Mucosa of gallbladder (tissue), 1 donor: ENCODE measurements at places on chromosomes 3 and 15. TPM values are rescaled to one million over a fixed set of nuclear protein-coding genes. Genes with fewer than 3 reads are reported as not detected.

Gene MUC13
- total RNA-seq = 248 TPM

Gene FANCD2OS
- total RNA-seq = not detected

Gene GOLGA8M
- total RNA-seq = 2.8 TPM

Gene CCR4
- 0.49 TPM for total RNA-seq

Gene BUB1B
- 1.4 TPM for total RNA-seq

Gene XIRP1
- total RNA-seq = 0.09 TPM

Gene SEMA3F
- 34.1 TPM for total RNA-seq

Gene BNC1
- not detected for total RNA-seq

Gene TRH
- total RNA-seq = not detected

Gene ITIH1
- total RNA-seq = 4.8 TPM

Gene ASB7
- total RNA-seq = 13.4 TPM

- no peak for DNase-seq
These were observed 296.9 kb downstream of the EPHB1 start for GRCh38 chr3:135091946-135092345.

DNA sequence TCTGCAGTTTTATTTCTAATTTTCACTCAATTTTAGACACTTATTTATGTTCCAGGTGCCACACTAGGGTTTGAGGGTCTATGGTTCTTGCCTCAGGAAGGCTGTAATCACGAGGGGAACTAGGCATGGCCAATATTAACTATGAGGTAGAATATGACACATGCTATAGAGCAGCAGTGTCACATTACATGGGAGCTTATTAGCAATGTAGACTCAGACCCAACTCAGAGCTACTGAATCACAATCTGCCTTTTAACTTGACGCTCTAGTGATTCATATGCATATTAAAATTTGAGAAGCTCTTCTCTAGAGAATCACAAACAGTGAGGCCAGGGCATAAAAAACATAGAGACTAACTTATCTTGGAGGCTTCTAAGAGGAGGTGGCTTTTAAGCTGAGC is 32.8 kb upstream of the MRPL3 start:
- no peak for DNase-seq

- no peak for DNase-seq
These were observed 98.6 kb downstream of the CHL1 start for GRCh38 chr3:295166-295565.

DNA sequence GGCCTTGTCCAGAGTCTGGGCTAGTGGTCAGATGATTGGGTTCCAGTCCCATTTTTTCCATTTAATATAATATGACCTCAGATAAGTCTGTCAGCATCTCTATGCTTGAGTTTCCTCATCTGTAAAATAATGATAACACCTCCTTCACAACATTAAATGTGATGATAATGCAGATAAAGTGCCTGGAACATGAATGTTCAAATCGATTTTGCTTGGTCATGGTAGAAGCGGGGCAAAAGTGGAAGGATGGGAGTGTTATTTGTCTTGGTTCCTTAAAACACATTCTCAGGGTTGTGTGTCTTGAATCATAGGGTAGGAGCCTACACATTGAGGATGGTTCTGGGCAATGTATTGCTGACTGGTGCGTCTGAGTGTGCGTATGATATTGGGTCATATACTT is 16.9 kb downstream of the ARIH2 start:
- no peak for DNase-seq

DNA sequence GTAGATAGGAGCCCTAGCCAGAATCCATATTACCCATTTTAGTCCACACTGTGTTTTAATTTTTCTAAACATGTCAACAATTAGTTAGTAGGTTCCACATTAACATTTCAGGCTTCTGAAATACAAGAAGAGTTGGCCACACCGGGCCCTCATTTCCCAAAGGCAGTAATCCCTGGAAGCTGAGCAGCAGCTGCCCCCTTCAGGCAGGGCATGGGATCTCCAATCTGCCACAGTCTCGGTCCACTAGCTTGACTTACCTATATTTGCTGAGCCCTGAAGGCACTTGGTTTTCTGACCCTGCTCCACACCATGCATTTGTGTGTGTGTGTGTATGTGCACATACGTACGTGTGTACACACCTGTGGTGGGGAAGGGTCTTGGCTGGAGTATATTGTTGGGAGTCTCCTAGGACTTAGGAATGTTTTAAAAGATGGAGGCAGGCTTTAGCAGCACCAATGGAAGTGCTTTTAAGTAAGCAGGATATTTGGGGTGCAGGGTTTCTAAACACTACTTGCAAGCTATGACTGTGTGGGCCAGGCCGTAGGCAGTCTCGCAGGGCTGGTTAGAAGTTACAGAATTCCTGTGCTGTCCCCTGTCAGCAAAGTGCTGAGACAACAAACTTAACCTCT is 71.2 kb upstream of the SOX14 start:
- DNase-seq = no peak

DNA sequence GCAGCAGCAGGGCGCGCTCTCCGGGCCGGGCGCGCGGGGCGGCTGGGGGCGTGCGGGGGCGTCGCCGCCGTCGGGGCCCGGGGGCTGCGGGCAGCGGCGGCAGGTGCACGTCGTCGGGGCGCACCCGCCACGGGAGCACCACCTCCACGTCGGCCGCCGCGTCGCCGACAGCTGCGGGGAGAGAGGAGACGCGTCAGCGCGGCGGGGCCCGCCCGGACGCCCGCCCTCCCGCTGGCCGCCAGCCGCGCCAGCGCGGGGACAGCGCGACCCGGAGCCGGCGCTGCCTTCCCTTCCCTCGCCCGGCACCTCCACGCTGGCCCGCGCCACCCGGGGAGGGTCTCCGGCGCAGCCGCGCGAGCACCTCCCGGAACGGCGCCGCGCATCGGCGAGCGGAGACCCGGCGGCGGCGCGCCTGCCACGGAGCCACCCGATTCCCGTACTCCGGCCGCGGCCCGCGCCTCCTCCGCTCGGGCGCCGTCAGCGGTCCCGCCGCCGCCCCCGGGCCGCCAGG is 481 bp downstream of the ADAMTS17 start:
- no peak for DNase-seq

GRCh38 chr15:29708519-29708918 is 113.7 kb downstream of the TJP1 start:
- no peak for DNase-seq

DNA sequence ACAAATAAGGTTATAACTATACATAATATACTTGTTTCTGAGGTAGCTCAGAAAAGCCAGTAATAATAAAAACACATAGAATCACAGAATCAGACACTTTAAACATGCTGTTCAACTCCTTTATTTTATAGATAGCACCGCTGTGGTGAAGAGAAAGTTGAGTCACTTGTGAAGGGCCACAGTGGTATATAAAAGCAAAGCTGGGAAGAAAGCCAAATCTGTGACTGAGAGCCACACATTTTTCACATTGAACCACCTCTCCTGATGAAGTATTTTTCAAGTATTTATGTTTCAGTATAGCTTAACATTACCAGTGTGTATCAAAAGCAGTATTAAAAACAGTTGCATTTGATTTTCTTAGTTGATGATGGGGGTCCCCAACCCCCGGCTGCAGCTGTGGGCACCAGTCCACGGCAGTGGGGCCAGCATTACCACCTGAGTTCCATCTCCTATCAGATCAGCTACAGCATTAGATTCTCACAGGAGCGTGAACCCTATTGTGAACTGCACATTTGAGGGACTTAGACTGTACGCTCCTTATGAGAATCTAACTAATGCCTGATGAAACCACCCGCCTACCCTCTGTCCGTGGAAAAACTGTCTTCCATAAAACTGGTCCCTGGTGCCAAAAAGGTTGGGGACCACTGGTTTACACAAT is 46.2 kb downstream of the TBL1XR1 start:
- no peak for DNase-seq

GRCh38 chr3:101829437-101829830 is 19.9 kb upstream of the NFKBIZ start:
- no peak for DNase-seq

GRCh38 chr15:90711842-90712241 is 5.3 kb upstream of the BLM start:
- DNase-seq = no peak

GRCh38 chr3:186053954-186054791 is 54.7 kb downstream of the ETV5 start:
- no peak for DNase-seq

DNA sequence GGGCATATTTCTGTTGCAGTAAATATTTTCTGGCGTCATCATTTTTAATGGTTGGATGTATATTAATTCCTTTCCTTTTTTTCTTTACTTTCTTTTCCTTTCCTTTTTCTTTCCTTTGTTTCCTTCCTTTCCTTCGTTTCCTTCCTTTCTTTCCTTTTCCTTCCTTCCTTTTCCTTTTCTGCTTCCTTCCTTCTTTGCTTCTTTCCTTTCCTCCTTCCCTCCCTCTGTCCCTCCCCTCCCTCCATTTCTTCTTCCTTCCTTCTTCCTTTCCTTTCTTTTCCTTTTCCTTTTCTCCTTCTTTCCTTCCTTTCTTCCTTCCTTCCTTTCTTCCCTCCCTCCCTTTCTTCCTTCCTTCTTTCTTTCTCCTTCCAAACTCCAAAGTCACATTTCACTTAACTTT is 54.9 kb upstream of the LYSMD4 start:
- no peak for DNase-seq

DNA sequence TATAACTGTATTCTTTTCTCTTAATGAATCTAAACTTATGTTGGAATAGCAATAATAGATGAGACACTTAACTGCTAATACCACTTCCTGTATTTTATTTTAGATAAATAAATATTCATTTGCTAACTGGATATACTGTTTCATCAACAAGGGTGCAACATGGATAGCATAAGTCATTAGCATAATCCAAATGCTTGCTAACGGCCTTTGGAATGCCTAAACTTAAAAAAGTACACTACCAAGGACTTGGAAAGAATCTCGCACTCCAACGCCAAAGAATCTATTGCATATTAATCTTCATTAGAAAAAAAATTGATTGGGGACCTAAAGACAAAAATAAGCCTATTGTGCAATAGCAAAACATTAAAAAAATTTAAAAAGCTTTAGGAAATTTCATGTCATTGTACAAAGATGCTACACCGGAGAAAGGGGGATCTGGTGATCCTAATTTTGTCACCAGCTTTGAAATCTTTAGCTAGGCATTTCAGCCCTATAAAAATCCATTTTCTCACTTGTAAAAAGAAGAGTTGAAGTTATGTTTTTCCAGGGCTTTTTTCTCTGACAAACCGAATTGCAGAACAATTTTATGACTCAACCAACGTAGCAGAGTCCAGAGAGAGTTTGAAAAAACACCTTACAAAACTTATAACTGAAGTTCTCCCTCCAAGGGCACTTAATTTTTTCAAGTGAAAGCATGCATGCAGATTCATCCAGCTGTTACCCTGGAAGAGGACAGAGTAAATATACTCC is 4.1 kb downstream of the VGLL3 start:
- DNase-seq = no peak

GRCh38 chr3:108338901-108339545 is 42.7 kb downstream of the HHLA2 start:
- no peak for DNase-seq

- no peak for DNase-seq
These were observed 32.5 kb downstream of the FNDC3B start for GRCh38 chr3:172071780-172072330.

- no peak for DNase-seq
These were observed 11.9 kb upstream of the LRRC15 start for GRCh38 chr3:194381460-194381875.

DNA sequence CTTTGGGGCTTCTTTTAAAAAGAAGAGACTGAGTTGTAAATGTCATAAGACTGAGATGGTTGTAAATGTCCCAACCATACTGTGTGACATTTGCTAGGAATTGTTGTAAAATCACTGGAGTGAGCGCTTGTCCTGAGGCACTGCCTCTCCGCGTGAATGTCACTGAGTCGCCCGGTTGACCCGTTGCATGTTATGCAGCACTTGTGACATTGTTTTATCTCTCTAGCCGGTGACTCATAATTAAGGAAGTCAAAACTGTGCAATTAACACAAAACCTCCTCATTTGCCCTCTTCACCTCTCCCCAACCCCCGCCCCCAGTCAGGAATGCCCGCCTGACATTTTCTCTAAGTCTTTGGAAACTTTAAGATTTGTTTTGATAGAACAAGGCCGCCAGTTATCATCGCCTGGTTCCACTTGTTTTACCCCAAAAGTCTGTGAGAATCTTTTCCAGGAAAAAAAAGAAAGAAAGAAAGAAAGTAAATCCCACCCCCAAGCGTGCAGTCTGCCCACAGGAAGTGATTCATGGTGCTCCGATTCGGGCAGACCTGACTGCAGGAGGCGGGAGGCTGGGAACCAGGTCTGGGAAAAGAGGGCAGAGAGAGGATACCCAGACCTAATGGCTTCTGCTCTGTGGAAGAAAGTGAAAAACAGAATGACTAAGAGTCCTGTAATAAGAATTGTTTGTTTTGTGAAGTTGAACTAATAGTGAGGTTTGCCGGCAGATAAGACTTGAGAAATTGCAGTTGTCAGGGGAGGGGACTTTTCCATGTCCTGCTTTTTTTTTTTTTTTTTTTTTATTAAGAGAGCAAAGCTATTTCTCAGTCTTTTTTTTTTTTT is 84.8 kb downstream of the SMAD3 start:
- DNase-seq = peak; percentile 57

DNA sequence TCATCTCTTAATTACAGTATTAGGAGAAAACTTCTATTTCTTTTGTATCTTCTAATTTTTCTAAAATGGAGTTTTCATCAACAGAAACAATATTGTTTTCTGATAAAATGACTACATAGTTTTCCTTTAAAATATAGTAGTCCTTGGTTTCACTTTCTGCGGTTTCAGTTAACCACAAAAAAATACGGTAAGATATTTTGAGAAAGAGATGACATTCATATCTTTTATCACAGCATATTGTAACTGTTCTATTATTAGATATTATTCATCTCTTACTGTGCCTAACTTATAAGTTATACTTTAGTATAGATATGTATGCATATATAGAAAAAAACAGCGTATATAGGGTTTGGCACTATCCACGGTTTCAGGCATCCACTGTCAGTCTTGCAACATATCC is 2.3 kb downstream of the B4GALT4 start:
- no peak for DNase-seq

DNA sequence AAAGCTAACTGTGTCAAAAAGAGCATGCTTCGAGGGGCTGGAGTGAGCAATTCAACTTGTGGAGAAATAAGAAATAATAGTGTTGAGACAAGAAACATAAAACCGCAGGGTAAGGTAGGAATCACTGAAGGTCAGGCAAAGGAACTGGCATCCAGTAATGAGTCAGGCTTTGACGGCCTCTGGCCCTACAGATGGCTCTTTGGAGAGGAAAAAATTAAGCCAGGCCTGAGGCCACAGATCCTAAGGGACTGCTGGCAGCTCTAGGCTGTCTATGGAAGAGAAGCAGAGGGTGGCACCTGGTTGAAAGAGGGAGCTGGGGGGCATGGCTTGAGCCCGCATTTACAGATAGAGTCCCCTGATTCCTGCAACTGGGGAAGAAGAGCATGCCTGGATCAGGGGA is 28.6 kb upstream of the ZSCAN2 start:
- DNase-seq = no peak

DNA sequence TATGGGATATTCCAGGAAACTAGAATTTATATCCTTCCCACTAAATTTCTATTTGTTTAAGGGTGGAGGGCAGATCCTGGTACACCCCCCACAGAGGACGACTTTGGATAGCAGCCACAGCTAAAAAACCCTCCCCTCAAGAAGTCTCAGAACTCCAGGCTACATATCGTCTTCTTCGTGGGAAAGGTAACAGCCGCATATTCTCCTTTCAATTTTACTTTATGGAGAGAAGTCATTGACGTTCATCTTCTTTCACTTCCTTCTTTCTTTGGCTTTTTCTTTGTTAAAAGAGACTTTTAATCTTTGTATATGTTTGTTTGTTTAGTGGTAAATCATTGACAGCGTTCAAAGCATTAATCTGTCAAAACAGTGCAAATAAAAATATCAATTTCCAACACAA is 36.3 kb downstream of the TRIP4 start:
- no peak for DNase-seq

GRCh38 chr15:43763819-43764446 is 12.8 kb downstream of the ELL3 start:
- no peak for DNase-seq

- DNase-seq = no peak
These were observed 28.9 kb downstream of the ITGB5 start for GRCh38 chr3:124858275-124858674.
